ENCODE measurements at places on chromosomes 12 and 14.

DNA sequence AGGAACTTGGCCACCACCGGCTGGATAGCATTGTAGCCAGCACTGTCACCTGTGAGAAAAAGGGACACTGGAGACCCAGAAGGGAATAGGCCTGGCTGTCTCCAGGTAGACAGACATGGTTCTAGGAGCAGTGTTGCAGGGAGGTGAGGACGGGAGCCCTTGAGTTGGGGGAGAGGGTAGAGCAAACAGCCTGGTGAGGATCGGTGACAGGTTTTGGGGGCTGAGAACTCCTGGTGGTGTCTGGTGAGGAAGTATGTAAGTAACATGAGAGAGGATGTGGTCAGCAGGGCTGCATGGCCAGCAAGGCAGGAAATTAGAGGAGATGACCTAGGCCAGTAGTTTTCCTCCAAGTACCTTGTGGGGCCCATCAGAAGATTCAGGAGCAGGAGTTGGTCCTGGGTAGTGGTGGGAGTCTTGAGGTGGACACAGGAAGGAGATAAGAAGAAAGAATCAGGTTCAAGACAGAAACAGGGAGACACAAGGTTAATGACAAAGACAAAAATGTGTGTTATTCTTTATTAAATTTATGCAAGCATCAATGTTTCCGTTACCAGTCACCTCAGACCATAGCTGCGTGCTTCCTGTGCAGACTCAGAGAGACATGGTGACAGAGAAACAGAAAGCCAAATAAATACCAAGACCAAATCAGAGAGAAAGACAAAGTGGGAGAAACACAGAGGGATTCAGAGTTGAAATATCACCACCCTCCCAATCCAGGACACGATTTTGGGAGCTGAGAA lies at the start of gene ARHGAP9:
Gene ARHGAP9, minus strand, starts transcription at position 491 of the 740 bp plus-strand sequence. Its CDS starts 460 bp downstream, at position 31.
- peak within 1 kb of the TSS; percentile 98 for H3K27ac ChIP-seq
- peak; percentile 55 for DNase-seq
- peaks cover 68% of the 10 kb centered on the region for H3K4me1 ChIP-seq
- no peaks in the 10 kb centered on the region for H3K27me3 ChIP-seq

DNA sequence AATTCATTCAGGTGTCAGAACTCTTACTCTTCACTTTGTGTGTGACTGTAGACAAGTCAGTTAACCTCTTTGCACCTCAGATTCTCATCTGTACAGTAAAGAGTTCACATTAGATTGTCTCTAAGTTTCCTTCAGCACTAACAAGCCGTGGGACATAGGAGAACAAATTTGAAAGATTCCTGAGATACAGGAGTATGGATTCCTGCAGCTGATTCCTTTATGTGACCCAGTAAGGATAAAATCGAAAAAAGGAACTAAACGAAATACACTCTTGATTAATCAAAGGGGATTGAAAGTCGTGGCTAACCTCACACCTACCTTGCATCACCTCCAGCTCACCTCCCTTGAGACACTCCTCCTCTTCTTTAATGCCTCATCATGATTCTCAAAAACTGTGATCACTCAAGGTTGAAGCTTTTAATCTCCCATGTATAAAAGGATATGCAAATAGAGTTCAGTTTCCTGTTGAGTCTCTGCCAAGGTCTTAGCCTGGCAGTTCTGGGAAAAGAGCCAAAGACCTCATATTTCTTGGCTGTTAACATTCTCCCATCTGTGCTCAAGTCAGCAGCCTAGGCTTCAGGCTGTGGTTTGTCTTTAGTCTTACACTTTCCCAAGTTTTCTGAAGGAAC lies 156.6 kb downstream of the DAD1 start:
- H3K4me1 ChIP-seq = peaks cover 34% of the 10 kb centered on the region
- H3K27ac ChIP-seq = no peak overlapping the region
- H3K36me3 ChIP-seq = no peaks in the 10 kb centered on the region

- no peak for DNase-seq
- peaks cover 49% of the 10 kb centered on the region for H3K36me3 ChIP-seq
- no peaks in the 10 kb centered on the region for H3K27me3 ChIP-seq
- no peak overlapping the region for H3K4me3 ChIP-seq
- no peaks in the 10 kb centered on the region for H3K4me1 ChIP-seq
Measured at GRCh38 chr12:15987696-15988095, 76.6 kb downstream of the DERA start.

GRCh38 chr14:64891839-64892375 lies 12.2 kb upstream of the SPTB start:
- DNase-seq = no peak
- no peak overlapping the region for H3K27ac ChIP-seq
- no peak overlapping the region for H3K4me3 ChIP-seq
- no peaks in the 10 kb centered on the region for H3K4me1 ChIP-seq
- H3K36me3 ChIP-seq = no peaks in the 10 kb centered on the region

DNA sequence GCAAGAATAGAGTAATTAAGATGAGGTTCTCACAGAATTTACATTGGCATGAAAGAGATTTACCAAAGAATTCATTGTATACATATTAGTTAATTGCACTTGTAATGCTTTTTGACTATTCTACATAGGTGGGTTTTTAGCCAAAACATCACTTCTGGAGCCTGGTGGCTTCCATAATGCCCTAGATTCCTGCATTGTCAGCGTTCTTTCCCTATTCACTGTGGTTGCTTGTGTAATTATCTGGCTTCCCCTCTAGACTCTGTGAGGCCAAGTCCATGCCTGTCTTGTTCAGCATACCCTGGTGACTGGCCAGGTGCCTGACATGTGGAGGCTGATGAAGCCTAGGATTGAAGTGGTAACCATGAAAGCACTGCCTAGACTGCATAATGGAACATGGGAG lies 41.2 kb downstream of the TDP1 start:
- no peak for DNase-seq
- no peaks in the 10 kb centered on the region for H3K4me1 ChIP-seq
- H3K36me3 ChIP-seq = peaks cover 66% of the 10 kb centered on the region
- H3K4me3 ChIP-seq = no peak overlapping the region
- no peaks in the 10 kb centered on the region for H3K27me3 ChIP-seq

DNA sequence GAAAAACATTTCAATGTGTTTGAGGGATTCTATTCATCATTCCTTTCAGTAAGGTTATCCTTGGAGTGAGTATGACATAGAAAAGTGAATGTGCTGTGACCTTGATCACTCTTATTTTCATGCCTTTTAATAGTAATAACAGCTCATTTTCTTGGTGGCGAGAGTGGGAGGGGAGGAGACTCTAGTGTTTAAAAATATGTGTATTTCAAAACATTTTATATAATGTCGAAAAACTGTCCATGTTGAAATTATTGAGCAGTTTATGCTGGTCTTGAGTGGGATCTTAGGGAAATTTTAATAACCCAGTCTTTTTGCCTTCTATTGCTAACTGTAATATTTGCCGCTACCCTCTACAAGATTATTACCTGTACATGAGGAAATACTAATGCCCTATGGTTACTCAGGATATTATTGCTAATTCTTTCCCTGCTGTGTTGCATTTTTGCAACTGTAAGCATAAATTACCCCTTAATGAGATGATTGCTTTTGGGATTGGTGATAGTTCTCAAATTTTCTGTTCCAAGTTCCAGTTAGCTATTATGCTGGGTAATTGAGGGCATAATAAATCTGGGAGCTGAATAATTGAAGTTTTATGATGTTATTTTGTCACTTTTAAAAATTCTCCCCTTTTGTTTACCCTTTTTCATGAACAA lies 21.9 kb downstream of the ATF7IP start:
- H3K27ac ChIP-seq = peak overlapping the region; percentile 85
- peaks cover 76% of the 10 kb centered on the region for H3K4me1 ChIP-seq
- DNase-seq = no peak
- H3K36me3 ChIP-seq = peaks cover 42% of the 10 kb centered on the region
- no peaks in the 10 kb centered on the region for H3K27me3 ChIP-seq
- peak overlapping the region; percentile 82 for H3K4me3 ChIP-seq

DNA sequence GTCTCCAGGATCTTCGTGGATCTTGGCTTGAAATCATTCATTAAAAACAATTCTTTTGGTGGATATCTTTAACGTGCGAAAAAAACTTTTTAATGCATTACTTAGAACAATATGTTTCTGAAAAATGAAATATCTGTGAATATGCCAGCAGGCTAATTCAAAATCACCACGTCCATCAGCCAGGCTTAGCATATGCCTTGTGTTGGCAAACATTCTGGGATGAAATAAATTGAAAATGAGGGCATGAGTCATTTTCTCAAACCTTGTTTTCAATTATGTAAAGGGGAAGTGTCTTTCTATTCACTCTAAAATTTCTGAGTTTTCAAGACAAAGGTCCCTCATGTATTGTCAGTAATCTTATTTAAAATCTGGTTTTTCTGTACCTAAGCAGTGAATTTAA lies 393.9 kb downstream of the PAWR start:
- no peak overlapping the region for H3K27ac ChIP-seq
- H3K27me3 ChIP-seq = no peaks in the 10 kb centered on the region
- no peaks in the 10 kb centered on the region for H3K4me1 ChIP-seq
- H3K4me3 ChIP-seq = no peak overlapping the region

DNA sequence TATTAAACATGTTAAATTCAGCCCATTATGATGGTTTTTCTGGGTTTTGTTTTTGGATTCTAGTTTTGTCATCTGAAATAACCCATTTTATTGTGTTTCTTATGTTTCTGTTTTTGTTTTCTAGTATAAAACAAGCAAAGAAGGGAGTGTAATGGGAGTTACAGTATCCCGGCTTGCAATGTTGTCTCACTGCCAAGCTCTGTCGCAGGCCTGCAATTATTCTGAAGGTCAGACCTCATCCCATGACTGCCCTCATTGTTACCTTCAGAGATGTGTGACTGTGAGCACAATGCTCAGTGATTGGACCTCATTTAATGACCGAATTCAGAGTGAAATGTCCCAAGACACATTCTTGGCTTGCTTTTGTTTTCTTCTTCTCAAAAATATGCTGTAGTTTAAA lies 73.0 kb upstream of the ATF1 start:
- no peaks in the 10 kb centered on the region for H3K27me3 ChIP-seq
- no peak for DNase-seq
- no peak overlapping the region for H3K4me3 ChIP-seq
- H3K36me3 ChIP-seq = peaks cover 19% of the 10 kb centered on the region
- H3K4me1 ChIP-seq = no peaks in the 10 kb centered on the region
- no peak overlapping the region for H3K27ac ChIP-seq

GRCh38 chr12:127381043-127381668 lies 885.8 kb upstream of the TMEM132C start:
- H3K27me3 ChIP-seq = peaks cover 5% of the 10 kb centered on the region
- H3K4me1 ChIP-seq = no peaks in the 10 kb centered on the region
- DNase-seq = peak; percentile 43
- H3K4me3 ChIP-seq = no peak overlapping the region
- no peak overlapping the region for H3K27ac ChIP-seq
- no peaks in the 10 kb centered on the region for H3K36me3 ChIP-seq

- H3K36me3 ChIP-seq = peaks cover 2% of the 10 kb centered on the region
- no peak overlapping the region for H3K27ac ChIP-seq
- no peaks in the 10 kb centered on the region for H3K27me3 ChIP-seq
- no peak for DNase-seq
- peaks cover 27% of the 10 kb centered on the region for H3K4me1 ChIP-seq
- no peak overlapping the region for H3K4me3 ChIP-seq
Measured at GRCh38 chr12:93759512-93760081, 82.4 kb downstream of the CRADD start.

- no peak for DNase-seq
- peaks cover 2% of the 10 kb centered on the region for H3K27me3 ChIP-seq
- no peaks in the 10 kb centered on the region for H3K36me3 ChIP-seq
- H3K4me1 ChIP-seq = no peaks in the 10 kb centered on the region
- H3K27ac ChIP-seq = no peak overlapping the region
- no peak overlapping the region for H3K4me3 ChIP-seq
Measured at GRCh38 chr12:19058235-19059021, 71.1 kb upstream of the PLEKHA5 start.

DNA sequence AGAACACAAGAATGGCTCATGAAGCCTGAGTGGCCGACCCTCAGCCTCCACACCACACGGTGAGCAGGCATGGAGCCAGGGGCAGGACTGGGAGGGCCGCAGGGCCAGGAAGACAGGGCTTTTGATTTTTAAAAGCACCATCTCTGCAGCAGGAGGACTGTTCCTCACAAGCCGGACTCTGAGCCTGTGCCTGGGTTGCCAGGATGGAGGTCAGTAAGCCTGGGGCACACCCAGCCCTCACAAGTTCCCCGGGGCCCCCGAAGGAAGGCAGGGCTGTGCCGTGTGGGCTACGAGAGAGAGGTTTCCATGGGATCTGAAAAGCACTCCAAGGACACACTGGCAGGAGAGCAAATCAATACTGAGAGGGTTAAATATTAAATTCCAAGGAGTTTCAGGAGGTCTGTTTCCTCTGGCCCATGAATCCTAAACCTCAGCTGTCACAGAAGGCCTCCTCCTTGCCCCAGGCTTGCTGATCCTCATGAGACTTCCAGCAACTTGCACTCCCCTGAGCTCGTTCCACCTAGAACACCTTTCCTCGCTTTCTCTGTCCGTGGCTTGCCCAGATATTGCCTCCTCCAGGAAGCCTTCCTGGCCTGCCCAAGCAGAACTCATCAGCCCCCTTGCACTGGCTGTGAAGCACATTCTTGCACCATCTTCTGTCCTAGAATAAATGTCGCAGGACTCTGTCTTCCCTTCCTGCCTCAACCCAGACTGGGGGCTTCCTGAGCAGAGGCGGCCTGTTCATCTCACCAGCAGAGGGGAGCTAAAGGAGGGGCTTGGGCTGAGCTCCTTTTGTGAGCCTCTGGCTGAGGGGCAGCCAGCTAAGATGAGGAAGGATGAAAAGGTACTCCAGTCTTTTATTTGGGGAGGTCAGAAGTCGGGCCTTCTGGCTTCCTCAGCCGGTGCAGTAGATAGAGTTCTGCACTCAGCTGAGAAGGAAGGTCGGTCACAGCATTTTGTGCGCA lies 64.6 kb downstream of the CCDC88C start:
- DNase-seq = no peak
- H3K36me3 ChIP-seq = peaks cover 13% of the 10 kb centered on the region
- no peak overlapping the region for H3K27ac ChIP-seq
- peaks cover 95% of the 10 kb centered on the region for H3K4me1 ChIP-seq

DNA sequence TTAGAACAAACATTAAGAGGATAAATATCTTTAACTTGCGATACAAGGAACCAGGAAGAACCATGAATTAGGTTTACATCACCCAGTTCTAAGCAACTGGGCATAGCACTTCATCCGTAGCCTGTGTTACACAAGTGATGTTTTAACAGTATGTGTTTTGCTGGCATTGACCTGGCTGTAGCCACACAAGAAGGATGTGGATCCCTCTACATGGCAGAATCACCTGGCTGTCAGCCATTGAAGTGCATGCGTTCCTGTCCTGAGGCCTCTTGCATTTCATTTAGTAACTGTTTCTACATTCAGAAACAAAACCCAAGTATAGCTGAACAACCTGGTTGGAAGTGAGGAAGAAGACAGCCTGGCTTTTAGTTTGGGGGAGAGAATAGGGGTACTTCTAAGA lies 72.2 kb downstream of the TGFB3 start:
- no peaks in the 10 kb centered on the region for H3K36me3 ChIP-seq
- no peaks in the 10 kb centered on the region for H3K4me1 ChIP-seq
- DNase-seq = no peak

Measured in activated naive CD8-positive, alpha-beta T cell treated with anti-CD3 and anti-CD28 coated beads, Interleukin-2, amount 50 U/mL, for 24 hours (primary cell).